ENCODE measurements at places on chromosomes 1 and 21.

DNA sequence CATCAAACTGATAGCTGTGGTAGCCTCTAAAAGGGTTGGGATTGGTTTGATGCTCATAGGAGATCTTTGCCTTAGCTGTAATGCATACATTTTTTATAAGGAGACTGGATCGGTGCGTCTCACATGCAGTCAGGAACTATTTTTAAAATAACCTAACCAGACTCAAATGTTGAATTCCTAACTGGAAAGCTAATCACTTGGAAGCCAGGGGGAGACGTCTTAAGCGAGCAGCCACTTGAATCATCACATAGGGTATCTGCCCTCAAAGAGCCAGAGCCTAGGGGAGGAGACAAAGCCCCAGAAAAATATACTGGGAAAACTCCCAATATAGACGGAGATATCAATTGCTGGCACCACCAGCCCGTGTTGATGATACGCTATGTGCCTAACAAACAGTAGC lies 61.7 kb upstream of the PUM1 start:
- DNase-seq: no peak

- DNase-seq: no peak
Measured at GRCh38 chr1:115437196-115437595, 99.1 kb upstream of the NGF start.

DNA sequence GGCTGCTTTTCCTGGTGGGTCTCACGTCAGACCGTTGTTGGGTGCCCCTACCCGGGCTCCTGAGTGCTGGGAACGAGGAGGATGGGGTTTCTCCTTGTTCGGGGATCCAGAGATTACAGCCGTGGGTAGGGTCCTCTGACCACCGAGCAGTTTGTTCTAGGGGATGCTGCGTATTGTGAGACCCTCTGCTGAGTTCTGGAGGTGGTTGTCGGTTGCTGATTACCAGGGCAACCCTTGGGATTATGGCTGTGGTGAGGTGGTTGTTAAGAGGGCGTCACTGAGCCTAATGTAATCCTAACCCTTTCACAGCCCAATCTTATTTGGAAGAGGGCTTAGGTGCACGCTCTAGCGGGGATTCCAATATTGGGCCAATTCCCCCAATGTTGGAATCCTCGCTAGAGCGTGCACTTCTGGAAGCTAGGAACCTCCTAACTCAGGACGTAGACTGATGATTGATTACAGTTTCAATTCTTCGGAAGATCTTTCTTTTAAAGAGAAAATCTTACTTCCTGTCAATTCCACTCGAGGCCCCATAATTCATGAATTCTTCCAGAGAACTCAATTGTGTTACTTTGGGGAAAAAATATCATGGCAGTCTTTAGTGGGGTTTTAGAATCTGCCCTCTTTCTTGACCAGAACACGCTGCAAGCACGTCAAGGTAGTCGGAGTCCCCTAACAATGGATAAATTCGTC lies 483 bp downstream of the TCEANC2 start:
- no peak for DNase-seq

DNA sequence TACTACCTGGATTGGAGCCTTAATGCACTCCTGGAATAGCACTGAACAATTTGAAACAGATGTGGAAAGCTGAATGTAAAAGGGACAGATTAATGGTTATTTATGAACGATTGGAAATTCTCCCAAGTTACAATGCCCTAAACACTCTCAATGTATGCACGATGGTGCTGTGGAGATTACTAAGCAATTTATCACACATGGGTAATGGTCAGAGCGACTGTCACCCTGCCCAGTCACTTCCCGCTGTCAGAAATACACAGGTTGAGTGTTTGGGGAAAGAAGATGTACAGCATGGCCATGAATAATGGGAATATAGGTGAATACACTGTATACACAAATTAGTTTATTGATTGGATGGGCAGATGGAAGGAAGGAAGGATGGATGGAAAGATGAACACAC lies 342.4 kb downstream of the VAV3 start:
- no peak for DNase-seq

GRCh38 chr21:23162198-23162946 lies 2164.2 kb downstream of the NCAM2 start:
- DNase-seq: no peak

- DNase-seq: no peak
Measured at GRCh38 chr1:27504588-27505419, 14.8 kb upstream of the WASF2 start.

- DNase-seq: no peak
Measured at GRCh38 chr1:184910691-184911091, 63.6 kb downstream of the NIBAN1 start.

GRCh38 chr21:35204125-35204524 lies 155.0 kb upstream of the RUNX1 start:
- DNase-seq: no peak

- DNase-seq: no peak
Measured at GRCh38 chr1:192811594-192812239, 2.9 kb downstream of the RGS2 start.

- DNase-seq: no peak
Measured at GRCh38 chr1:180170546-180171151, 16.0 kb downstream of the QSOX1 start.

GRCh38 chr1:53259932-53260331 lies 21.6 kb upstream of the MAGOH start:
- no peak for DNase-seq

DNA sequence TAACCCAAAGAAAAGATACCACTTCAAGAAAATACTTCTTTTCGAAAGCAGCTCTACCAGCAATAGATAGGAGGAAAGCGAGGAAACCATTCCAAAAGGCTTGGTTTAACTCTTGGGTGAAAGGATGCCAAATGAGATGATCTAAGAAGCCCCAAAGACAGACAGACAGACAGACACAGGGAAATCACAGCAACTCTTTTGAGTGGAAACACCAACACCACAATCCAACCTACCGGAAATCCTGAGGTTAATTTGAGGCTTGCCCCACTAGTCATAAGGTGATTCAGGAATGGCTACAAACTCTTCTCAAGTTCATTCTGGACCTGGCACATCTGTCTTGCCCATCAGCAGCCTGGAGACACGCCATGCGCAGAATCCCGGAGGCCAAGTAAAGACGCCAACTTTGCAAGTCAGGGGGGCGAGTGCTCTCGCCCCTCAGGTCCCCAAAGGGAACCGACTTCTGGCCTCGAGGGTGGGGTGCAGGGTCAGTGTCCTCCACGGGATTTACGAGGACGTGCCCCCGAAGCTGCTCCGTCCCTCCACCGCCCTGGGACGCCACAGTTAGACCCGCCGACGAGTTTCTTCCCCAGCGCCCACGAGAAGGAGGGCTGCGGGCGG lies 778 bp downstream of the EVI5 start:
- peak; percentile 5 for DNase-seq
